ENCODE measurements at places on chromosomes 13 and 19. TPM values are rescaled to one million over a fixed set of nuclear protein-coding genes. Genes with fewer than 3 reads are reported as not detected.

GRCh38 chr13:80273718-80274117 lies 67.2 kb downstream of the SPRY2 start:
- no peaks in the 10 kb centered on the region for H3K27me3 ChIP-seq
- H3K27ac ChIP-seq: no peak overlapping the region
- H3K36me3 ChIP-seq: no peaks in the 10 kb centered on the region
- H3K4me3 ChIP-seq: no peak overlapping the region
- no peaks in the 10 kb centered on the region for H3K4me1 ChIP-seq

DNA sequence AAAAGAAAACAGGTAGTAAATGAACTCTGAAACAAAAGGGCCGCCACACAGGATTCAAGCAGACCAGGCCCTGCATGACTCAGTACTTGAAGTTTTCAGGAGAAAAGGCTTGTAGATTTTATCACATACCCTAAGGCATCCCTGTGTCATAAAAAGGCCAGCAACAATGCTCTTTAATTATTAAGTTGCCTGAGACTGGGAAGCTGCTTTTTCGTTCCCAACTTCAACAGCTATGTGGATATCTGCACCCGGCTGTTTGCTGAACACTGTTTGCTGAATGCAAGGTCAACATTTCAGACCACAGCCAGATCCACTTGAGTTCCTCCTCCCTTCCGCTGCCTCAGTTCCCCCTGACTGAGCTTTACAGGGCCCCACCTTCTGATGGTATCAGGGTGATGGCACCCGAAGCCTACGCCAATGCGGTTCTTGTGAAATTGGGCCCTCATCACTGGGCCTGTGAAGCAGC lies 6.1 kb upstream of the ECH1 start:
- no peak overlapping the region for H3K4me3 ChIP-seq
- peaks cover 72% of the 10 kb centered on the region for H3K36me3 ChIP-seq
- no peak for DNase-seq
- peak overlapping the region; percentile 99 for H3K27ac ChIP-seq
- H3K27me3 ChIP-seq: no peaks in the 10 kb centered on the region
- peaks cover 79% of the 10 kb centered on the region for H3K4me1 ChIP-seq

MEIOSIN gene
- polyA plus RNA-seq: not detected

ZNF547 gene
- 0.80 TPM for polyA plus RNA-seq

CEBPA gene
- 6.8 TPM for polyA plus RNA-seq

GRCh38 chr13:109249780-109250528 lies 536.4 kb downstream of the IRS2 start:
- H3K4me3 ChIP-seq: no peak overlapping the region
- H3K4me1 ChIP-seq: no peaks in the 10 kb centered on the region
- no peaks in the 10 kb centered on the region for H3K36me3 ChIP-seq
- no peak overlapping the region for H3K27ac ChIP-seq
- no peak for DNase-seq

DNA sequence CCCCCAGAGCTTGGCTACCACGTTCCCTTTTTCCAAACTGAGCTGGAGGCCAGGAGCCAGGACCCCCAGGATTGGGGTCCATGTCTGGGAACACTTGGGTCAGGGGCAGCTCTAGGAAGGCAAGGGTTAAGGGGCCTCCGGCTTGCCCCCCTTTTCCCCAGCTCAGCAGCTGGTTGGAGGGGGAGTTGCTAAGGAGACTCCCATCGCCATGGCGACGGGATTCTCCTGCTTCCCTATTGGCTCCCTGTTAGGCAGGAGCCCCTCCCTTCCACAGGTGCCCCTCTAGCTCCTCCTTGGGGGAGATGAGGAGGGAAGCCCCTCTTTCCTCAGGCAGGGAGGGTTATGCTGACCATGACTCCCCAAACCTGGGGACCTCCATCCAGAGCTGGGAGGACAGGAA lies 33.9 kb downstream of the PDE4A start:
- no peak for DNase-seq
- no peaks in the 10 kb centered on the region for H3K36me3 ChIP-seq
- no peak overlapping the region for H3K4me3 ChIP-seq
- no peak overlapping the region for H3K27ac ChIP-seq

C19orf33 gene
- polyA plus RNA-seq: 7.1 TPM

GRCh38 chr19:33470686-33471085 lies 50.9 kb downstream of the PEPD start:
- no peak for DNase-seq
- no peaks in the 10 kb centered on the region for H3K36me3 ChIP-seq
- H3K27ac ChIP-seq: no peak overlapping the region
- no peaks in the 10 kb centered on the region for H3K27me3 ChIP-seq

F7 gene
- not detected for polyA plus RNA-seq

ZNF728 gene
- not detected for polyA plus RNA-seq

GRCh38 chr13:107295416-107296140 lies 727.6 kb upstream of the ARGLU1 start:
- no peak overlapping the region for H3K27ac ChIP-seq
- H3K4me1 ChIP-seq: no peaks in the 10 kb centered on the region
- no peak for DNase-seq
- no peaks in the 10 kb centered on the region for H3K27me3 ChIP-seq
- H3K4me3 ChIP-seq: no peak overlapping the region
- H3K36me3 ChIP-seq: no peaks in the 10 kb centered on the region

GRCh38 chr13:98221234-98221633 lies 44.2 kb upstream of the RNF113B start:
- peaks cover 5% of the 10 kb centered on the region for H3K4me1 ChIP-seq
- no peaks in the 10 kb centered on the region for H3K27me3 ChIP-seq
- no peak for DNase-seq
- no peak overlapping the region for H3K4me3 ChIP-seq

DNA sequence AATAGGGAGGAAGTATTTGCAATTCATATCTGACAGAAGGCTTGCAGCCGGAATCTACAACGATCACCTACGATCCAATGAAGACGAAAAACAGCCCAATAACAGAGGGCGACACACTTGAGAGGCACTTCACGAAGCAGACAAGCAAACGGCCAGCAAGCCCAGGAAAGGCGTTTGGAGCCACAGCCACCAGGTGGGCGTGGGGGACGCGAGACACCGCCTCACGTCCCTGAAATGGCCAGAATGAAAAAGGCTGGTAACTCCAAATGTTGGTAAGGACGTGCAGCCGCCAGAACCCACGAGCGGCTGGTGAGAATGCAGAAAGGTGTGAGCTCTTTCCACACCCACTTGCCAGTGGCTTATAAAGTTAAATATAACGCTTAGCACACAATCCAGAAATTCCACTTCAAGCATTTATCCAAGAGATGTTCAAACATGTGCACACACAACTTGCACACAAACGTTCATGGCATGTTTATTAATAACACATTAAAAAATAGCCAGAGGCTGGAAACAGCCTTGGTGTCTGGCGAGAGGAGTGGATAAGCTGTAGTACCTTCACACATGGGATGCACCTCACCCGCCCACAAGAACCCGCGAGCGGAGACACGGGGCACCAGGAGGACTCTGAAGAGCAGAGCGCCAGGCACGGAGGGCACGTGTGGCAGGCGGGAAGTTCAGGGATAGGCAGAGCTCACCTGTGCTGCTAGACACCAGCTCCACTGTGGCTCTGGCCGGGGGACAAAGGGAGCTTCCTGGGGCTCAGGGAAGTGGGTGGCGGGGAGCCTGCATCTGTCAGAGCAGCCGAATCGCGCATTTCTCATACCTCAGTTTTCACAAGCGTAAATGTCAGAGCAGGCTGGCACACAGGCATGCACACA lies 89.3 kb downstream of the SPACA7 start:
- no peaks in the 10 kb centered on the region for H3K27me3 ChIP-seq
- peak; percentile 21 for DNase-seq
- H3K4me3 ChIP-seq: no peak overlapping the region
- H3K36me3 ChIP-seq: no peaks in the 10 kb centered on the region

ERICH4 gene
- polyA plus RNA-seq: 0.10 TPM

- DNase-seq: no peak
- H3K4me1 ChIP-seq: no peaks in the 10 kb centered on the region
- H3K4me3 ChIP-seq: no peak overlapping the region
- H3K27me3 ChIP-seq: no peaks in the 10 kb centered on the region
- H3K27ac ChIP-seq: no peak overlapping the region
These were observed 4.5 kb upstream of the DCT start for GRCh38 chr13:94483970-94484369.

- H3K36me3 ChIP-seq: peaks cover 14% of the 10 kb centered on the region
- no peak overlapping the region for H3K27ac ChIP-seq
- no peak overlapping the region for H3K4me3 ChIP-seq
- H3K4me1 ChIP-seq: no peaks in the 10 kb centered on the region
- H3K27me3 ChIP-seq: peaks cover 10% of the 10 kb centered on the region
These were observed 4.4 kb downstream of the CCDC61 start for GRCh38 chr19:45999653-46000121.

- no peak for DNase-seq
- H3K4me1 ChIP-seq: peaks cover 33% of the 10 kb centered on the region
- no peaks in the 10 kb centered on the region for H3K27me3 ChIP-seq
- peak overlapping the region; percentile 19 for H3K4me3 ChIP-seq
- peak overlapping the region; percentile 87 for H3K27ac ChIP-seq
These were observed 85.4 kb downstream of the FRY start for GRCh38 chr13:32117001-32117400.

- no peaks in the 10 kb centered on the region for H3K36me3 ChIP-seq
- DNase-seq: no peak
- no peaks in the 10 kb centered on the region for H3K27me3 ChIP-seq
- H3K4me1 ChIP-seq: peaks cover 3% of the 10 kb centered on the region
These were observed 18.1 kb downstream of the DDX39A start for GRCh38 chr19:14400951-14401431.

YJEFN3 gene
- polyA plus RNA-seq: 2.9 TPM

METTL21C gene
- polyA plus RNA-seq: 0.34 TPM

- H3K4me3 ChIP-seq: no peak overlapping the region
- no peak for DNase-seq
- no peak overlapping the region for H3K27ac ChIP-seq
These were observed 444 bp upstream of the NCCRP1 start for GRCh38 chr19:39196320-39196719.

ZMYM5 gene
- 5.6 TPM for polyA plus RNA-seq

- peaks cover 15% of the 10 kb centered on the region for H3K36me3 ChIP-seq
- peak; percentile 88 for DNase-seq
- no peak overlapping the region for H3K4me3 ChIP-seq
- peaks cover 32% of the 10 kb centered on the region for H3K4me1 ChIP-seq
These were observed 11.5 kb upstream of the CCDC97 start for GRCh38 chr19:41298348-41298964.

GRCh38 chr13:78993792-78994191 lies 334.8 kb upstream of the OBI1 start:
- no peak for DNase-seq
- no peaks in the 10 kb centered on the region for H3K4me1 ChIP-seq
- no peak overlapping the region for H3K4me3 ChIP-seq
- no peak overlapping the region for H3K27ac ChIP-seq

MAST3 gene
- polyA plus RNA-seq: 0.34 TPM

CCNE1 gene
- polyA plus RNA-seq: 2.0 TPM

- H3K4me1 ChIP-seq: no peaks in the 10 kb centered on the region
- no peak overlapping the region for H3K4me3 ChIP-seq
- no peak overlapping the region for H3K27ac ChIP-seq
- no peak for DNase-seq
- H3K36me3 ChIP-seq: no peaks in the 10 kb centered on the region
These were observed 2.7 kb upstream of the SOX1 start for GRCh38 chr13:112064222-112064621.

DNA sequence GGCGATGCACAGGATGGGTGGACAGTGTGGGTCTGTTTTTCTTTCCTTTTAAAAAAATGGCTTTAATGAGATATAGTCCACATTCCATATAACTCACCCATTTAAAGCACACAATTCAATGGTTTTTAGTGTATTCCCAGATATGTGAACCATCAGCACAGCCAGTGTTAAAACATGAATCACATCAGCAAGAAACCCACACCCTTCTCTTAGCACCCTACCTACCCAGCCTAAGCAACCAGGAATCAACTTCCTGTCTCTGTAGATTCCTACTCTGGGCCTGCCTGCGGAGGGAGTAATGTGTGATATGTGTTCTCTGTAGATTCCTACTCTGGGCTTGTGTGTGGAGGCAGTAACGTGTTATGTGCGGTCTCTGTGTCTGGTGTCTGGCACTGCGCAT lies 11.9 kb downstream of the TMEM255B start:
- H3K36me3 ChIP-seq: no peaks in the 10 kb centered on the region
- DNase-seq: no peak
- no peak overlapping the region for H3K4me3 ChIP-seq

DNA sequence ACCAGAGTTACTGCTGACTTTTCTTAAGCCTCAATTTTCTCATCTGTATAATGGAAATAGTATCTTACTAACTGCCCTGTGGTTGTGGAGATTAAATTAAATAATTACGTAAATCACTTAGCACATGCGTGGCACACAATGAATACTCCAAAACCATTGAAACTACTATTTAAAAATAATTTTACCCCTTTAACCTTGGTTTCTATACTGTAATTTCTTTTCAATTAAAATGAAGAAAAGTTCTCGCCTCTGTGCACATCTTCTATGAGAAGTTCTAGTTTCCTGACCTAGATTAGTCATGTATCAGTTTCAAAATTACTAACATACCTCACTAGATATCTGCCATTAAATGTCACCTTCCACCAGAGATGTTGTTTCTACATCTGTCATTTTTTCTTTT lies 5.7 kb downstream of the SLITRK1 start:
- peaks cover 4% of the 10 kb centered on the region for H3K27me3 ChIP-seq
- H3K4me1 ChIP-seq: no peaks in the 10 kb centered on the region
- H3K36me3 ChIP-seq: no peaks in the 10 kb centered on the region
- H3K4me3 ChIP-seq: no peak overlapping the region

DNA sequence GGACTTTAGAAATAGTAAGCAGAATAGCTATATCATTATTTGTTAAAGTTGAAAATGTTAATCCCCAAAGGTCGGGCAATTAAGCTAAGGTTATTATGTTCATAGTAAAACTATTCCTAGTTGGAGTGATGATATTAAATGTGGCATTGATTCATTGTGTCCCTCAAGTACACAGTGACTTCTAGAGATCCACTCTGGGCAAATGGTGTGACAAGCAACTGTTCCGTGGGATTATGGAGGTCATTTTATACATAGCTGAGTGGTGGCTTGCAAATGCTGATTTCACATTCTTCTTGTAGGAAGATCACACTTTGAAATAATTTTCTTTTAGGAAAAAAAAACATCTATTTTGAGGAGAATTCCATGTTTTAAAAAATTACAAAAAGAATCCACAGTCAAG lies 317.8 kb downstream of the ATP8A2 start:
- peak overlapping the region; percentile 85 for H3K27ac ChIP-seq
- H3K27me3 ChIP-seq: no peaks in the 10 kb centered on the region
- no peak for DNase-seq
- peaks cover 55% of the 10 kb centered on the region for H3K4me1 ChIP-seq

GRCh38 chr13:108859197-108860012 lies 230.0 kb downstream of the MYO16 start:
- no peak for DNase-seq
- no peaks in the 10 kb centered on the region for H3K4me1 ChIP-seq
- no peaks in the 10 kb centered on the region for H3K36me3 ChIP-seq
- no peak overlapping the region for H3K4me3 ChIP-seq

GRCh38 chr19:38945562-38946228 lies 15.0 kb downstream of the MRPS12 start:
- peaks cover 6% of the 10 kb centered on the region for H3K4me1 ChIP-seq
- no peaks in the 10 kb centered on the region for H3K36me3 ChIP-seq
- no peaks in the 10 kb centered on the region for H3K27me3 ChIP-seq
- no peak overlapping the region for H3K4me3 ChIP-seq

Data from psoas muscle (tissue), 8 donors.